ENCODE measurements at places on chromosomes 6 and 20. TPM values are rescaled to one million over a fixed set of nuclear protein-coding genes. Genes with fewer than 3 reads are reported as not detected.

Gene HDGFL1
- not detected for total RNA-seq

Gene NNAT
- total RNA-seq = not detected

Gene CRISP3
- not detected for total RNA-seq

Gene ANKEF1
- total RNA-seq = 8.7 TPM

Gene ZNF76
- total RNA-seq = 41.1 TPM

Gene CFAP206
- total RNA-seq = not detected

Gene BTN1A1
- total RNA-seq = not detected

Gene BYSL
- total RNA-seq = 29.3 TPM

Gene BPIFB4
- total RNA-seq = not detected

Gene TFAP2D
- total RNA-seq = not detected

Gene PRICKLE4
- not detected for total RNA-seq

Gene BMP2
- total RNA-seq = not detected

Gene SLC22A16
- not detected for total RNA-seq

Gene TBX18
- total RNA-seq = not detected

Gene PABPC1L
- total RNA-seq = 59.4 TPM

Gene CCDC170
- not detected for total RNA-seq

Gene GABRR1
- total RNA-seq = not detected

Gene IRAK1BP1
- 2.7 TPM for total RNA-seq

Gene HNF4A
- not detected for total RNA-seq

Gene PBOV1
- not detected for total RNA-seq

Gene SLC22A2
- total RNA-seq = not detected

Gene CST4
- total RNA-seq = not detected

Gene GPANK1
- 34.4 TPM for total RNA-seq

Gene PRSS16
- 1.1 TPM for total RNA-seq

Gene PLEKHG1
- 3.6 TPM for total RNA-seq

Gene KIF25
- total RNA-seq = not detected

Gene ULBP1
- total RNA-seq = 0.55 TPM

Gene LPA
- not detected for total RNA-seq

Gene PHF20
- 47.8 TPM for total RNA-seq

Gene KHDC1
- total RNA-seq = 5.0 TPM

Gene DEFB132
- not detected for total RNA-seq

Gene HUS1B
- total RNA-seq = 1.5 TPM

Gene MAPK13
- 29.3 TPM for total RNA-seq

Gene FILIP1
- total RNA-seq = not detected

Gene NFKBIE
- total RNA-seq = 15.3 TPM

Gene LAMA2
- total RNA-seq = 0.02 TPM

Gene ANKS1A
- 8.4 TPM for total RNA-seq

Gene KCNS1
- not detected for total RNA-seq

Gene KCNK16
- not detected for total RNA-seq

Gene PTK7
- total RNA-seq = 1.9 TPM

Gene GGT7
- 7.2 TPM for total RNA-seq

Measured in activated CD4-positive, alpha-beta T cell treated with anti-CD3 and anti-CD28 coated beads, Interleukin-2, amount 10 ng/mL, durations not matched to agents 7 days and 5 days (primary cell).